Left ventricle myocardium superior (tissue), 1 donor: ENCODE measurements at places on chromosomes 4 and X. TPM values are rescaled to one million over a fixed set of nuclear protein-coding genes. Genes with fewer than 3 reads are reported as not detected.

TMEM271 gene
- total RNA-seq, result not detected

CRMP1 gene
- 1.3 TPM for total RNA-seq

PITX2 gene
- 0.50 TPM for total RNA-seq

EMCN gene
- total RNA-seq, result 39.6 TPM

RCHY1 gene
- 50.5 TPM for total RNA-seq

MAGEB6B gene
- total RNA-seq, result not detected

SPANXN5 gene
- total RNA-seq, result not detected

ENAM gene
- 1.9 TPM for total RNA-seq

CTSO gene
- 6.2 TPM for total RNA-seq

CNKSR2 gene
- total RNA-seq, result 0.55 TPM

SERPINA7 gene
- not detected for total RNA-seq

TBC1D9 gene
- total RNA-seq, result 12.8 TPM

BTC gene
- total RNA-seq, result 0.12 TPM

BMPR1B gene
- 1.8 TPM for total RNA-seq

PRDM8 gene
- 1.0 TPM for total RNA-seq

USP38 gene
- total RNA-seq, result 19.4 TPM

SOX3 gene
- not detected for total RNA-seq

TSC22D3 gene
- 63.3 TPM for total RNA-seq

IL13RA1 gene
- total RNA-seq, result 17.2 TPM

XAGE2 gene
- not detected for total RNA-seq

ARHGAP10 gene
- 69.2 TPM for total RNA-seq

VCX2 gene
- not detected for total RNA-seq

SMIM10 gene
- 5.3 TPM for total RNA-seq

CHRNA9 gene
- not detected for total RNA-seq

FANCB gene
- 0.94 TPM for total RNA-seq

UGT2B15 gene
- total RNA-seq, result not detected

MCF2 gene
- 0.27 TPM for total RNA-seq

GIMD1 gene
- not detected for total RNA-seq

PCYT1B gene
- 0.05 TPM for total RNA-seq

NDNF gene
- 9.0 TPM for total RNA-seq

GNRHR gene
- total RNA-seq, result not detected

RNF113A gene
- total RNA-seq, result 10.2 TPM

CT45A10 gene
- not detected for total RNA-seq
